ENCODE measurements at places on chromosomes 11 and 22. TPM values are rescaled to one million over a fixed set of nuclear protein-coding genes. Genes with fewer than 3 reads are reported as not detected.
A peak's percentile ranks its signal among the peaks of the same experiment; 100 is the strongest.

Gene JHY
- total RNA-seq = 0.89 TPM

- DNase-seq = no peak
Measured at GRCh38 chr11:111372538-111372937, 6.5 kb downstream of the POU2AF1 start.

DNA sequence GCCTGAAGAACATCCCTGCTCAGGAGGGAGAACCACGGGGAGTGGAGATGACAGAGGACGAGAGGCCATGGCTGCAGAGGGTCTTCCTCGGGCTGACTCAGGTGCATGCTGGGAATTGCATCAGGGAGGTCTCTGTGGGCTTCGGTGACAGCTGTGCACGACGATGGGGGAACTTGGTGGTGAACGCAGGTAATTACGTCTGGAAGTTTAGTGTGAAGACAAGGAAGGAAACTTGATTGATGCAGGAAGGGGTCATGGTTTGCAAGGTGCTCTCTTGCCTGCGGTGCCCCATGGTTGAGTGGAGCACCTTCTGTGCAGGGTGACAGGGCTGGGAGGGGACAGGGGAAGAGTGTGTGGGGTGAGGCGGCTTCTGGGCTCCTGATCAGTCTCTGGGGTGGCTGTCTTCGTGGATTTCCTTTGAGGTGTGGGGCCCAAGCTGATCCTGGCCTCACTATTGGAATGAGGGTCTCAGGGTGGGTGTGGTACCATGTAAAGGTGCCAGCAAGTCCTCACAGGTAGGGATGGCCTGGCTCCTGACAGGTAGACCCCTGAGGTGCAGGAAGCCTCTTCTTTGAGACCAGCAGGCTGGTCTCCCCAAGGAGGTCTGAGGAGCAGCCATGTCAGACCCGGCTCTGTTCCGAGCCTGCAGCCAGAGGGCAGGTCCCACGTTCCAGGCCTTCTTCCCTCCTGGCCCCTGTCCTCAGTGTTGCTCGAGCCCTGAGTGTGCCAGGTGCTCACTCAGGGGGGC lies 1020.1 kb downstream of the TBC1D22A start:
- no peak for DNase-seq

- no peak for DNase-seq
Measured at GRCh38 chr22:49148895-49149418, 678.7 kb downstream of the BRD1 start.

DNA sequence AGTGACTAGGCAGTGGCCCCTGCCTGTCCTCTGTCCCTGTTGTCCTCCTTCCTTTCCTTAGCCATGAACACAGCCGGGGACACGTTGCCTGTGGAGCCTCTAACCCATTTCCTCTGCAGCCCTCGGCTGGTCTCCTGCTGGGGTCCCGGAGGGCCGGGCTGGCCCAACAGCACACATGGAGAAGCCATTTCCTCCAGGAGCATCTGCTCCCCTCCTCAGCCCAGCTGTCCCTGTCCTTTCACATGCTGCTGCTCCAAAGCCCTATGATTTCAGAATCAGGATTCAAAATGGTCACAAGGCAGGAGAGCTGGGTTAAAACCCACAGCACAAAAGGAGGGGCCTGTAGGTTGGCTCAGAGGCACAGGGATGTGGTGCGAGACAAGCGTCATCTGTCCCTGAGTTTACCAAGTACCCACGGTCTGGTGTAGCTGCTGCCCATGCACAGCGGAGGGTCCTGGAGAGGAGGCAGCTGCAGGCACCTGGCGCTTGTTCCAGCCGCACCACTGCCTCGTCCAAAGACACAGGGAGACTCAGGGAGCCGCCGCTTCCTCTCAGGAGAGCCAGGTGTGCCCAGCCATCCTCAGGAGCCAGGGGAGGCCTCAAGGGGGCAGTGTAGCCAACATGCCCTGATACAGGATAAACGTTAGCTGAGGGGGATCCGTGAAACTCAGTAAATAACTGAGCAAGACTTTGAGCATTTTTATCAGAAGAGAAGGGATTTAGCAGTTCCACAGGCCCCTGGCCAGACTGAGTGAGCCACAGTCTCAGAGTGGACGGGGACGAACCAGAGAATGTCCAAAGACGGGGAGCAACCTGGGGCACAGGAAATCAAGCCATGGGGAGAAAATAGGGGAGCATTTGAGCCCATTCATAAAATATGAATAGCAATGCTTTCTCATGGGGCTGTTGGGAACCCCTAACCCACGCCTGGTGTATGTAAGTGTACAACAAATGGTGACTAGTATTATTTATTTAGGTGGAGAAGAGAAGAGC lies 3.9 kb upstream of the VSIG10L2 start:
- peak; percentile 79 for DNase-seq

Gene TRIM64
- not detected for total RNA-seq
